Neuronal stem cell (in vitro differentiated cells): ENCODE measurements at places on chromosomes 13 and 19.

DNA sequence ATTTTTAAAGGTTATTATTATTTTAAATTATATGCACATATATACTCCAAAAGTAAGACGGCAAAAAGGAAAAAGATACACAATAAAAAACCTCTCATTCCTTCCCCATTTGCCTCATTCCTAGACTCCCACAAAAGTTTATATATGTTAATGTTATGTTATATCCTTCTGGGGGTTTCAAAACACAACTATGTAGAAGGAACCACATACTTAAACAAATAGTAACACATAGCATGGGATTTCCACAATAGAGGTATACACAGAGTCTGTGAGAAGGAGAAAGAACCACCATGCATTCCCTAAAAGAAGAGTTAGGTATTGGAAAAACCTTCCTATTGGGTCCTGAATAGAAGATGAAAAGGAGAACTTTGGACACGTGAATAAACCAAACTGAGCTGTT is 9.1 kb downstream of the PDS5B start:
- H3K27ac ChIP-seq: no peak overlapping the region
- H3K36me3 ChIP-seq: no peaks in the 10 kb centered on the region
- no peak for DNase-seq
- peaks cover 1% of the 10 kb centered on the region for H3K4me1 ChIP-seq
- H3K4me3 ChIP-seq: no peak overlapping the region
- no peaks in the 10 kb centered on the region for H3K27me3 ChIP-seq

DNA sequence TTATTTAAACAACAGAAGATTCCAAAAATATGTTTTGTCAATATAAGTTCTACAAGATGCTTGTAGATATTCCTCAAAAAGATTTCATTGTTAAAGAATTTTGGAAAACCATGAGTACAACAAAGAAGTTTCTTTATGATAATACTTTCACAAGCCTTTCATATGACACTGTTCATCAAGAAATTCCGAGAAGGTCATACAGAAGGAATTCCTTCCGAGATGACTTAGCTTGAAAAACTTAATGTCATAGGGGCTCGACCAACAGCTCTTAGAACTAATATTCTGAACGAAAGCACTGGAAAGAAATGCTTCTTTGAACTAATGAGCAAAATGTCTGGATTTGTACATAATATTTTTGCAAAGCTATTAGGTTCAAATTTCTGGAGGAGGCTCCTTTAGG is 403.4 kb downstream of the KLF5 start:
- no peak overlapping the region for H3K4me3 ChIP-seq
- no peaks in the 10 kb centered on the region for H3K27me3 ChIP-seq
- H3K4me1 ChIP-seq: peaks cover 5% of the 10 kb centered on the region
- DNase-seq: no peak

- no peaks in the 10 kb centered on the region for H3K4me1 ChIP-seq
- no peak overlapping the region for H3K4me3 ChIP-seq
- DNase-seq: no peak
- H3K36me3 ChIP-seq: no peaks in the 10 kb centered on the region
Measured at GRCh38 chr19:4566402-4567051, 7.0 kb upstream of the SEMA6B start.

DNA sequence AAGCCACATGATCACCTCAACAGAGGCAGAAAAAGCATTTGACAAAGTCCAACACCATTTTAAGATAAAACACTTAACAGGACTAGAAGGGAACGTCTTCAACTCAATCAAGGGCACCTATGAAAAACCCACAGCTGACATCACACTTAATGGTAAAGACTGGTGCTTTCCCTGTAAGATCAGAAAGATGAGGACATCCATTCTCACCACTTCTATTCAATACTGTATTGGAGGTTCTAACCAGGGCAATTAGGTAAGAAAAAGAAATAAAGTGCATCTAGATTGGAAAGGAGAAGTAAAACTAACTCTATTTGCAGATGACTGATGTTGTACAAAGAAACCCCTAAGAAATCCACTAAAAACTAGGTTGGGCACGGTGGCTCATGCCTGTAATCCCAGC is 11.2 kb upstream of the AKAP8 start:
- peaks cover 74% of the 10 kb centered on the region for H3K36me3 ChIP-seq
- no peaks in the 10 kb centered on the region for H3K4me1 ChIP-seq
- no peak overlapping the region for H3K27ac ChIP-seq

- no peak overlapping the region for H3K27ac ChIP-seq
- H3K36me3 ChIP-seq: no peaks in the 10 kb centered on the region
- no peak overlapping the region for H3K4me3 ChIP-seq
- DNase-seq: no peak
Measured at GRCh38 chr19:17370026-17370587, 7.0 kb downstream of the PLVAP start.

DNA sequence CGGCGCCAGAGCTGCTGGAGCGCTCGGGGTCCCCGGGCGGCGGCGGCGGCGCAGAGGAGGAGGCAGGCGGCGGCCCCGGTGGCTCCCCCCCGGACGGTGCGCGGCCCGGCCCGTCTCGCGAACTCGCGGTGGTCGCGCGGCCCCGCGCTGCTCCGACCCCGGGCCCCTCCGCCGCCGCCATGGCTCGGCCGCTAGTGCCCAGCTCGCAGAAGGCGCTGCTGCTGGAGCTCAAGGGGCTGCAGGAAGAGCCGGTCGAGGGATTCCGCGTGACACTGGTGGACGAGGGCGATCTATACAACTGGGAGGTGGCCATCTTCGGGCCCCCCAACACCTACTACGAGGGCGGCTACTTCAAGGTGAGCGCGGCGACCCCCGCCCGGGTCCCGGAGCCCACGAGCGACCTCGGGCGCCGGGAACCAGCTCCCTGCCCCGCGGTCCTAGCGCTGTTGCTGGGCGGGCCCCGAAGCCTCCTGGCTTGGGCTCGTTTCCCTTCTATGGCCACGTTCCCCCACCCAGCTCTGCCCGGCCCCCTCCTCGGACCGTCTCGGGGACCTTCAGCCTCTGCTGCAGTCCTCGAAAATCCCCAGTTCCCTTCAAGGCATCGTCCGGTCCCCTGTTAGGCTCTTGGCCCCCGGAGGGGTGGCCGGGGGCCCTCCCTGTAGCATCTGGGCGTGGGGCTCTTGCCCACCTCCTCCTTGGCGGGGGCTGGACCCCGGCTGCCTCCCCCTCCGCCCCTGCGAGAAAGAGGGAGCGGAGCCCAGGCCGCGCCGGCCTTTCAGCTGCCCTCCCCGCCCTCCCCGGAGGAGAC is at the start of gene CDC34:
TSS of gene CDC34 (plus strand) at position 8 of the 808 bp plus-strand sequence. CDS start at position 180, 172 bp downstream.
- H3K4me3 ChIP-seq: peak within 1 kb of the TSS; percentile 97
- H3K27me3 ChIP-seq: no peaks in the 10 kb centered on the region
- peak within 1 kb of the TSS; percentile 97 for H3K27ac ChIP-seq
- H3K36me3 ChIP-seq: peaks cover 34% of the 10 kb centered on the region

DNA sequence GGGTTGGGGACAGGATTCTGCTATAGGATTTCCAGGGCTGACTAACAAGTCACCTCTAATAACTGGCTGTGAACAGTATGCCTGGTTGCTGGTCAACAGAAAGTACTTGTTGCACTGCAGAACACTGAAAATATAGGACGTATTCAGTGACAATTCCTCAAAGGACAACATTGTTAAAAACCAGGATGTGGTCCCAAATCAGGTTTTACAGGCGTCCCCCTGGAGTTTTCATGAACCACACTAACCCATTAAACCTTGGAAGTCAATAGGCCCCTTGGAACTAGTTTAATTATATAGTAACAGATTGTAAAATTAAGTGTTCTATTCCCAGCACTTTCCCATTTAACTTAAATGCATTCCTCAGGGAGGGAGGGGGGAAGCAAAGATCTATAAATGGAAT is 495.4 kb downstream of the TBC1D4 start:
- no peak overlapping the region for H3K4me3 ChIP-seq
- no peaks in the 10 kb centered on the region for H3K27me3 ChIP-seq
- DNase-seq: no peak
- no peaks in the 10 kb centered on the region for H3K36me3 ChIP-seq
- no peak overlapping the region for H3K27ac ChIP-seq
- no peaks in the 10 kb centered on the region for H3K4me1 ChIP-seq

DNA sequence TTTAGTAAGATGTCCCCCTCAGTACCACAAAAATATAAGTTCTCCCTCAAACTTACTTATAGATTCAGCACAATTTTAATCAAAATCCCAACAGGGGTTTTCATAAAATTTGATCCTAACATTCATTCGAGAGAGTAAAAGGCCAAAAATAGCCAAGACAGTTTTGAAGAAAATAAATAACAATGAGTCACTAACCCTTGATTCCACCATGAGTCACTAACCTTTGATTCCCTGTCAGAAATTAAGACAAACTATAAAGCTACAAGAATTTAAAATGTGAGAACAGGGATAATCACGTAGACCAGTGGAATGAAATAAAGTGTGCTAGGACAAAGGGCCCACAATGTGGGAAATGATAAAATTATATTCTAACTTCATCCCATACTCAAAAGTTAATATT is 320.3 kb downstream of the SUCLA2 start:
- no peak overlapping the region for H3K27ac ChIP-seq
- no peaks in the 10 kb centered on the region for H3K36me3 ChIP-seq
- H3K4me3 ChIP-seq: no peak overlapping the region
- H3K4me1 ChIP-seq: peaks cover 1% of the 10 kb centered on the region
- DNase-seq: no peak
- no peaks in the 10 kb centered on the region for H3K27me3 ChIP-seq

- no peaks in the 10 kb centered on the region for H3K36me3 ChIP-seq
- peaks cover 4% of the 10 kb centered on the region for H3K4me1 ChIP-seq
- H3K4me3 ChIP-seq: no peak overlapping the region
- H3K27me3 ChIP-seq: no peaks in the 10 kb centered on the region
Measured at GRCh38 chr19:44841231-44841630, 4.9 kb upstream of the NECTIN2 start.

- no peak overlapping the region for H3K4me3 ChIP-seq
- no peak for DNase-seq
- no peaks in the 10 kb centered on the region for H3K4me1 ChIP-seq
- H3K27ac ChIP-seq: no peak overlapping the region
- no peaks in the 10 kb centered on the region for H3K27me3 ChIP-seq
- no peaks in the 10 kb centered on the region for H3K36me3 ChIP-seq
Measured at GRCh38 chr13:89061821-89062220, 1390.7 kb downstream of the SLITRK5 start.

GRCh38 chr13:77833331-77833863 is 85.2 kb downstream of the EDNRB start:
- no peaks in the 10 kb centered on the region for H3K36me3 ChIP-seq
- peak overlapping the region; percentile 79 for H3K27ac ChIP-seq
- no peak for DNase-seq
- no peaks in the 10 kb centered on the region for H3K27me3 ChIP-seq
- H3K4me1 ChIP-seq: peaks cover 31% of the 10 kb centered on the region
